ENCODE measurements at places on chromosomes 5 and 9. TPM values are rescaled to one million over a fixed set of nuclear protein-coding genes. Genes with fewer than 3 reads are reported as not detected.

The TAF11L10 gene
- not detected for total RNA-seq

The PROB1 gene
- total RNA-seq = 3.2 TPM

The BSPRY gene
- 6.4 TPM for total RNA-seq

The IL9 gene
- total RNA-seq = not detected

The TCF7 gene
- 11.3 TPM for total RNA-seq

The ABCA1 gene
- 4.6 TPM for total RNA-seq

The MARCHF3 gene
- total RNA-seq = 13.5 TPM

The SGCD gene
- total RNA-seq = 0.32 TPM

The CDX1 gene
- 0.09 TPM for total RNA-seq

The GPX8 gene
- total RNA-seq = 30.6 TPM

The GABRA1 gene
- 0.48 TPM for total RNA-seq

The LCN12 gene
- total RNA-seq = 4.7 TPM

The ANKRD18A gene
- 12.9 TPM for total RNA-seq

The PCDHA12 gene
- total RNA-seq = 10.7 TPM

The PCDHA9 gene
- total RNA-seq = 1.4 TPM

The PDE8B gene
- 0.53 TPM for total RNA-seq

The SETD9 gene
- total RNA-seq = 6.7 TPM

The SLC25A2 gene
- 0.24 TPM for total RNA-seq

The ICE1 gene
- 45.3 TPM for total RNA-seq

The BTNL9 gene
- total RNA-seq = 1.8 TPM

The IFNA2 gene
- not detected for total RNA-seq

The CARTPT gene
- total RNA-seq = not detected

The SPINK1 gene
- 5.4 TPM for total RNA-seq

The BICD2 gene
- total RNA-seq = 38.7 TPM

The C6 gene
- total RNA-seq = 0.13 TPM

The ADGRD2 gene
- 1.6 TPM for total RNA-seq

The F2R gene
- total RNA-seq = 19.0 TPM

The IL7R gene
- 0.57 TPM for total RNA-seq

The UBAC1 gene
- 46.4 TPM for total RNA-seq

The COL15A1 gene
- 0.44 TPM for total RNA-seq

The BAAT gene
- total RNA-seq = 0.17 TPM

The MARVELD2 gene
- 34.7 TPM for total RNA-seq

The ADAMTS2 gene
- total RNA-seq = 9.0 TPM

The LCP2 gene
- 0.37 TPM for total RNA-seq
